NCI-H2171 treated with DMSO at 0.1 percent for 48 hours (cell line): ENCODE measurements at places on chromosomes 16 and 17.
A peak's percentile ranks its signal among the peaks of the same experiment; 100 is the strongest.

DNA sequence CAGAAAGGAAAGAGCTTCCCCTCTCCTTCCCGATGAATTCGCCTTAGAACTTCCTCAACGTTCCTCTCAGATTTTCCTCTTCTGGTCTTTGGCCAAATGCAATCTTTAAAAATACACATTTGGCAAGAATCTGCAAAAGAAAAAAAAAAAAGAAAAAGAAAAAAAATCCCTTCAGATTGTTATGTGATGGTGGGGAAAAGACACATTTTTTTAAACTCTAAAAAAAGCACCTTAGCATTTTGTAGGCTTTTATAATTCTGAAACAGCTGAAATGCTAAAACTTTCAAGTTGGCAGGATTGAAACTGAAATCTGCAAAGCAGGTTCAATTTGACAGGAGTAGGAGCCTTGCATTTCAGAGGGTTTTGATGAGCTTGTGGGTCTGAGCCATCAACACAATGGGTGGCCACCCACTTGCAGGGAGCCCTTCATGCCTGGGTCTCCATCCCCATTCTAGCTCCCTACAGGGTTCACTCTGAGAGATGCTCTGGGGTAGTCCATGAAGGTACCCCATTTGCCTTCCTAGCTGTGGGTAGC lies 33.1 kb downstream of the CACNG3 start:
- DNase-seq: no peak

DNA sequence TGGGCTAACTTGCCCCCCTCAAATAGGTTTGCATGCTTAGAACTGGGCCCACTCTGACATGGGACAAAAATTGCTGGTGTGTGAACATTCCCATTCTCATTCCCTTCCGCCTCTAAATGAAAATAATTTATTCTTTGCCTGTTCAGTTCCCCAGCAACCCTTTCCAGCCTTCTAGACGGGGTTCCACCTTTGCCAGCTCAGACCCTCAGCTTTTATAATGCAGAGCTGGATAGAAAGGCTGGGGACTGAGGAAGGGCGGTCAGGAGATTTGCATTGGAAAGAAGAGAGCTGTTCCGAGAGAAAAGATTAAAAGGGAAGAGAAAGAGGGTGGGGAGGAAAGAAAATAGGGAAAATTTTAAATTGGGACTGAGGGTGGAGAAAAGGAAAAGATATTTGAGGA lies 151.1 kb upstream of the WSCD1 start:
- no peak for DNase-seq

DNA sequence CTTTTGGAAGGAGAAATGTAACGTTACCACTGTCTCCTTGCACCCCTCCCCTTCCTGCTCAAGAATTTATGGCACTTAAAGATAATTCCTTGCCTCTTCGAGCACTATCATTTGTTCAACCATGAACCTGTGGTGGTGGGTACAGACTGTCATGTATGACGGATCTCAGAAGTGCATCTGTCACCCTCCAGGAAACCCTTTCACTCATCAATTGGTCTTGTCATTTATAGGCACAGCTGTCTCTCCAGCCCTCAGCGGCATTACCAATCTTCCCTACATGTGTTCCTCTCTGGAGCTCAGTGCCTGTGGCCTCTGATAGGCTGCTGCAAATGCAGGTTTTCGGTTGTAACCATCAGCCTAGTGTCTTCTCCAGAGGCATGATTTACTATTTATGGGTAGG lies 15.0 kb downstream of the CNTNAP4 start:
- DNase-seq: peak; percentile 81

DNA sequence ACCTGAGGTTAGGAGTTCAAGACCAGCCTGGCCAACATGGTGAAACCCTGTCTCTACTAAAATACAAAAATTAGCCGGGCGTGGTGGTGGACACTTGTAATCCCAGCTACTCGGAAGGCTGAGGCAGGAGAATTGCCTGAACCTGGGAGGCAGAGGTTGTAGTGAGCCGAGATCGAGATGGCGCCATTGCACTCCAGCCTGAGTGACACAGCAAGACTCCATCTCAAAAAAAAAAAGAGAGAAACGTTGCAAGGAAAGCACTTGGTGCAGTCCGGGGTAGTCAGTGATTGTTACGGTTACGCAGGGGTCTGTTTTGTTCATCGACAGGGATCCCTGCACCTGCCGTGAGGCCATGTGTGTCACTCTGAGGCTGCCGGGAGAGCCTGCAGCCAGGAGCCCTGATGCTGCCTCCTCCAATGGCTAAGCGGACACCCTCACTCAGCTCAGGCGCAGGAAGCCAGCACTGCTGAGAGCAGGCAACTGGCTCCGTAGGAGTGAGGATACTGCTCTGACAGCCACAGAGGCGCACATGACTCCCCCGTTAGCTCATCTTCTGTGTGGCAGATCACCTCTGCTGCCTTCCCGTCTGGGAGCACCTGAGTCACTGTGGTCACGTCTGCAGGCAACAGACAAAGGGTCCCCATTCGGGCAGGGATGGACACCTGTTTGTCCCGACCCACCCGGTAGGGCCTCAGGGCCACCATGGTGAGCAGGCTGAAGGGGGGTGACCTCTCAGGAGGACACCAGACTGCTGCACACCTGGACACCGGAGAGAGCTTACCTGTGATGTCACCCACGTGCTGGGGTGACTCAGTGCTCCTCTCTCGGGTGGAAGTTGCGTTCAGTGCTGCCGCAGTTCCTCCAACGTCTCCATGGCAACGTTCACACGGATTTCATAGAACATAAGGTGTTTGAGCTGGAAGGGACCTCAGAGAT lies 5.2 kb upstream of the RAB26 start:
- DNase-seq: peak; percentile 24

GRCh38 chr16:69376393-69377059 lies 9.3 kb downstream of the TERF2 start:
- no peak for DNase-seq

GRCh38 chr16:1101573-1102332 lies 5.7 kb upstream of the C1QTNF8 start:
- DNase-seq: peak; percentile 31

DNA sequence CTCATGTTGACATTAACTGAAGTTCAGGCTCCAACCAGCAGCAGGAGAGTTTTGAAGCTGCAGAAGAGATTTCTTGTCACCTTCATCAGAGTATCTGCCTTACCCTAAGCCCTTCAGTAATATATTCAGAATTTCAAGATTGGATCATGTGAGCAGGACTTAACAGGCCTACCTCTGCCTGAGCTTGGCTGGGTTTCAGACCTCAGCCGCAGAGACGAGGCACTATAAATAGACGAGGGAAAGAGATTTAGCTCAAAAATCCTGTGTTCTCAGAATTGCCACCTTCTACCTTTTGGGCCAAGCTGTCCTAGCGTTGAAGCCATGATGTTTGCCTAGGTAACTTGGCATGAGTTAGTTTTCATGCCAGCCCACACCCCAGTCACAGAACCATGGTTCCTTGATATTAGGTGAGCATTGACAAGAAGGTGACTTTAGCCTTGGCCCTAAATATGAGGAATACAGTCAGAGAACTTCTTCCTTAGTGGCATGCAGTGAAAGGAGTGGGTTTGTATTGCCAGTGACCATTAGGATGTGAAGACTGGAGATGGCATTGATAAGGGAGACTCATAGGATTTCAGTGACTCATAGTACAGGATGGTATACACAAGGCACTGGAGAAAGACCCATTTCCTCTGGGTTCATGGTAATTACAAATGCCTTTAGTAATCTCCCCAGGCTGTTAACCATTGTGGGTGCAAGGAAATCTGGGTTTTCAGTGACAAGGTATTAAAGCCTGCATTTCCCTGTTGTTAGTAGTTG lies 224.3 kb downstream of the MSI2 start:
- DNase-seq: no peak

DNA sequence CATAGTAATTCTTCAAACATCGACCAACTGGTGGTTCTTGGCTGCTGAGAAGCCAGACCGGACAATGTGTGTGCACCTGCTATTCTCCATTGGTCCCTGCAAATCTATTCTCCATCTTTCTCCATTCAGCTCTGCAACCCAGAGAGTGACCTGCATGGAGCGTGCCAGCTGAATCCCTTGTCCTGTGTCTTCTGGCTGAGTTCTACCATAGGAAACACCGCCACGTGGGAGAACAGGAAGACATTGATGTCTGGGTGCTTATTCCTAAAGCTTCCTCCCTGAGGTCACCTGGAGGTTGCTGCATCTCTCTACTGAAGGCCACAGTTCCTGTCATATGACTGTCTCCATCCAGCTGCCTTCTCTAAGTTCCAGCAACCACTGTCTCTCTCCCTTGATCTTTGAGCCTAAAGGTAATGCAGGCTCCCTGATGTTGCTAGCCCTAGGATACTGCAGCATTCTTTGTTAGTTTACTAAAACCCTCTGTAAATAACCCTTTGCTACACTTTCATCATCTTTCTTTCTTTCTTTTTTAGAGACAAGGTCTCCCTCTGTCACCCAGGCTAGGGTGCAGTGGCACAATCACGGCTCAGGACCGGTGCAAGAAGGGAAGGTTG lies 10.6 kb upstream of the SMG1 start:
- no peak for DNase-seq

DNA sequence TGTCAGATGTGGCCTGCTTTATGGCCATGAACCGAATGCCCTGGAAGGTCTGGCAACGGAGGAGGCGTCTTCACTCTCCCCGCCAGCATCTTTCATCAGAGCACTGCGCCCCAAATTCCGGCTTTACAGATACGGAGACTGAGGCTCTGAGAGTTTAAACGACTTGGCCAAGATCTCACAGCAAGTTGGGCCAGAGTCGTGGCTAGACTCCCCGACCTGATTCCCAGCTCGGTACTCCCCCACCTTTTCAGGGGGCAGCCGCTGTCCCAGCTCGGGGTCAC lies 1.7 kb downstream of the NGFR start:
- no peak for DNase-seq

GRCh38 chr16:2782583-2783351 lies 4.6 kb downstream of the PRSS33 start:
- DNase-seq: no peak

GRCh38 chr17:76104896-76105231 lies 1.3 kb upstream of the EXOC7 start:
- DNase-seq: no peak

GRCh38 chr16:4631444-4631843 lies 6.8 kb downstream of the MGRN1 start:
- DNase-seq: no peak

GRCh38 chr17:66865151-66865550 lies 30.2 kb downstream of the CACNG5 start:
- DNase-seq: no peak

GRCh38 chr16:81810361-81810760 lies 31.3 kb downstream of the PLCG2 start:
- no peak for DNase-seq

- peak; percentile 63 for DNase-seq
Observed at GRCh38 chr17:45111850-45112249, 20.5 kb downstream of the PLCD3 start.

- no peak for DNase-seq
Observed at GRCh38 chr16:14121872-14122271, 50.8 kb downstream of the MRTFB start.

GRCh38 chr17:30244853-30245385 lies 9.4 kb upstream of the SLC6A4 start:
- no peak for DNase-seq

DNA sequence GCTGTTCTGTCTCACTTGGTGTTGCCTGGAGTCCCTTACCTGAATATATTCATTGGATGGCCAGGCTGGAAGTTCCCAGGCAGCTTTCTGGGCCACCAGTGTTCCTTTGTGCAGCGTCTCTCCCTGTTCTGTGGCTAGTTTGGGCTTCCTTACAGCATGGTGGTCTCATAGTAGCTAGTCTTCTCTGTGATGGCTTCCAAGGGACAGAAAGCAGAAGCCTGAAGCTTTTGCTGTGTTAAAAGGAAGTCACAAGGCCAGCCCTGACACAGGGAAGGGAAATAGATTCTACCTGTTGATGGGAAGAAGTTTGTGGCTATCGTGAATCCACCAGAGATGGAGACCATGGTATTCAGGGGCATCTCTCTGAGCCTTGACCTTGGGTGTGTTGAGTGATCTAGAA lies 34.6 kb downstream of the PLCG2 start:
- no peak for DNase-seq

- no peak for DNase-seq
Observed at GRCh38 chr17:50561746-50562141, 1.2 kb downstream of the CACNA1G start.

DNA sequence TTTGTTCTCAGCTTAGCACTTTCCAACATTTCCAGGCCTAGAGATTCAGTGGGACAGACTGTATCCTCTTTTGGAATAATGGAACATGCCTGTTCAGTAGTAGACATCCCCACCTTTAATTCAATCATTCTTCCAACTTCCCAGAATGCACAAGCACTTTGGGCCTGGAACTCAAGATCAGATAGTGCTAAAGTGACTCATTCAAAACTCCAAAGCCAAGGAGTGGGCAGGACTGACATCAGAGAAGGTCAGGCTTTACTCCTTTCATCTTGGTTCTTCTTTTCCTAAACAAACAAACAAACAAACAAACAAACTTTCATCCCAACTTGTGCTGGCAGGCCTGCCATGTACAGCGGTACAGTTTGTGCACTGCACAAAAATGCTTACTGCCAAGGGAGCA lies 172.0 kb downstream of the AXIN2 start:
- no peak for DNase-seq

DNA sequence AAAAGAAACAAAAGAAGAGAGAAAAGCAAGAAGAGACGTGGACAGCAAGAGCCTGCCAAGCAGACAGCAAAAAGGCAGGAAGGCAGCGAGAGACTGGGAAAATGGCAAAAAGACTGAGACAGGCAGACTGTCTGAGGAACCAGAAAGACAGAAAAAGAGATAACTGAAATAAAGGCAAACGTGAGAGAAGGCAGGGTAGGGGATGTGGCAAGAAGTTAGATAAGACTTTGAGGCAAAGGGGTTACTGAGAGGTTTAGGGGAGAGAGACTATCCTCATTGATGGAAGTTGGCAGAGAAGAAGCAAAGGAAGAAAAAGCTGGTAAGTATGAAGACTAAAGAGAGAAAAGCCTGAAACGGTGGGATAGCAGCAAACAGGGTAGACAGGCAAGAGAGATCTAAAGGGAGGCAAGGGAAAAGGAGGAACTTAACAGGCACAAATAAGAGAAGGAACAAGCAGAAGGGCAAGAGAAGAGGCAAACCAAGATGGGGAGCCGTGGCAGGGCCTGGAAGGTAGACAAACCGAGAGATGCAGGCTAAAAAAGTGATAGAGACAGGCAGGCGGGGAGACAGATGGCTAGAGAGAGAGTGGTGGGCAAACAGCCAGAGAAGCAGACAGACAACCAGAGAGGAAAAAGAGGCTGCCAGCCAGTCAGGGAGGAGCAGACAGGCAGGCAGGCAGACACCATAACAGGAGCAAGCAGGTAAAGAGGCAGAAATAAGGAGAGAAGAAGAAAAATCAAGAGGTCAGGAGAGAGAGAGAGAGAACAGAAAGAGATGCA lies 7.1 kb upstream of the CHD3 start:
- DNase-seq: peak; percentile 98

GRCh38 chr17:17109907-17110306 lies 67.7 kb downstream of the MPRIP start:
- DNase-seq: no peak
